Renal pelvis (tissue), 12 donors: ENCODE measurements at places on chromosomes 5 and 9. TPM values are rescaled to one million over a fixed set of nuclear protein-coding genes. Genes with fewer than 3 reads are reported as not detected.

GRCh38 chr9:19481121-19481870, 72.5 kb downstream of the ACER2 start:
- DNase-seq, result no peak

The F12 gene
- 20.7 TPM for polyA plus RNA-seq

- no peak for DNase-seq
Measured at GRCh38 chr9:113311961-113312360, 8.8 kb upstream of the RNF183 start.

DNA sequence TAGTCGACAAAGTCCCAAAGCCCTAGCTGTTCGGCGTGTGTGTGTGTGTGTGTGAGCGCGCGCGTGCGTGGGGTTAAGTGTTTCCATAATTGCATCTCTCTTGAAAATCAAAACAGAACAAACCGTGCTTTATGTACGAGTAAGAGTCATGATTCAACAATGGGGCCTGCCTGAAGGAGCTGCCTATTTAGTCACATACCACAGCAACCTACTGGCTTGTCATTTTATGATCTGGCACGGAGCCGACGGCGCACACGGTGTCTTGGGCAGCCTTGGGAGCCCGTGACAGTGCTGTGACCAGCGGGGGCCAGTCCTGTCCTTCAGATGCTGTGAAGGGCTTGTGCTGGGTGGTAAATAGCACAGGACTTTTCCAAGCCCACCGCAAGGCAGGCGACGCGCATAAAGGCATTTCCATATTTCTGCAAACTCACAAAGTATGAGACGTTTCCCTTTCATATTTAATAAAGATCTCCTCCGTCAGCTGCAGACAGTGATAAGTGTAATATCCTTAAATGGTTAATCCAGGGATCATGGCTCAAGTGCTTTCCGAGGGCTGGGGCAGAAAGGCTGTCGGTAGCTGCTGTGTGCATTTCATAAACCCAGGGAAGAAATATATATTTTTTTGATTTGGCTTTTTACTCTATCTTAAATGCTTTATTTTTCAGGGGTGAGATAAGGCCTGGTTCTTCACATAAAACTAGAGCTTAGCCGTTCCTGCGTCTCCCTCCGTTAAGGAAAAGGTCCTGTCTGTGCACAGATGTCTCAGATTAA, 270.2 kb upstream of the IRX1 start:
- DNase-seq, result no peak

GRCh38 chr5:149268928-149269557, 2.6 kb upstream of the AFAP1L1 start:
- no peak for DNase-seq

DNA sequence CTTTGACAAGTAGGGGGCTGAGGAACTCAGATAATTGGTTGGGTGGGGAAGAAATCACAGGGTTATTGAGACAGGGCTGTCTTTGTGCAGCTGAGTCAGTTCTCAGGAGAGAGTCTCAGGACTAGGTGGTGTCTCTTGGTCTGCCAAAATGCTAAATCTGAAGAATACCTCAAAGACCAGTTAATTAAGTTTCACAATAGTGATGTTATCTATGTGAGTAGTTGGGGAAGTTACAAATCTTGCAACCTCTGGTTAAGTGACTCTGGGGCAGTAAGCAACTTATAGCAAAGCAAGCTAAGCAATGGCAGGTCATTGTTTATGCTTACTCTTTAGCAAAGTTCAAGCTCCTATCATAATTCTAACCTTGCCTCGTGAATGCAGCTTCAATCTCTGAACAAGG, 53.6 kb downstream of the GIN1 start:
- DNase-seq, result no peak

The DRD1 gene
- polyA plus RNA-seq, result 0.04 TPM

GRCh38 chr5:3186736-3187405, 408.8 kb upstream of the IRX1 start:
- no peak for DNase-seq

The NIM1K gene
- 0.73 TPM for polyA plus RNA-seq

The REEP2 gene
- 12.7 TPM for polyA plus RNA-seq

The NUTM2G gene
- polyA plus RNA-seq, result 1.3 TPM

DNA sequence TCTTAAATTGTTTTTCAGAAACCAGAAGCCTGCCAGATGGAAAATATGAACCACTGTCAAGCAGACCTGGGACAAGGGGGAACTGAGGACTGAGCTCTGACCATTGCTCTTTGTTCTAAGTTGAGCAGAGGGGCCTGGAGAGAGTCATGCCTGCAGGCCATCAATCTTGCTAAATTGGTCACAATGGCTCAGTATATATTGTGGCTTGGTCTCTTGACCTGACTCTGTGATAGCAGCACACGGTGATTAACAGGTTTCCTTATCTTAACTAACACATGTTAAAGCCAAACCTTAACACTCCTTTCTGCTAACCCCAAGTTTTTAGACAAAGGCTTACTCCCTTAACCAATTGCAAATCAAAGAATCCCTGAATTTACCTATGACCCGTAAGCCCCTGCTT, 1281.2 kb upstream of the NUDT12 start:
- no peak for DNase-seq

The HTR1A gene
- not detected for polyA plus RNA-seq

- no peak for DNase-seq
Measured at GRCh38 chr9:70060883-70061507, 17.3 kb downstream of the MAMDC2 start.

The COL23A1 gene
- polyA plus RNA-seq, result 7.1 TPM

GRCh38 chr5:62649476-62650113, 71.0 kb downstream of the LRRC70 start:
- no peak for DNase-seq

The IFNA2 gene
- not detected for polyA plus RNA-seq

The TEK gene
- 36.7 TPM for polyA plus RNA-seq
